Neural progenitor cell (in vitro differentiated cells): ENCODE measurements at places on chromosomes 12 and 14.

DNA sequence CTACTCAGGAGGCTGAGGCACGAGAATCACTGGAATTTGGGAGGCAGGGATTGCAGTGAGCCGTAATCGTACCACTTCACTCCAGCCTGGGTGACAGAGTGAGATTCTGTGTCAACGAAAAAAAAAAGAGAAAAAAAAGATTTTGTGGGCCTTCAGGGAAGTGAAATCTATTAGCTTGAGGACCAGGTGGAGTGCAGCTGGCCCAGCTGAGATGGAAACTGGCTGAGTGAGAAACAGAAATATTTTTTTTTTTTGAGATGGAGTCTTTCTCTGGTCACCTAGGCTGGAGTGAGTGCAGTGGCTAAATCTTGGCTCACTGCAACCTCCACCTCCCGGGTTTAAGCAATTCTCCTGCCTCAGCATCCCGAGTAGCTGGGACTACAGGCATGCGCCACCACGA is 2.3 kb upstream of the CLEC4C start:
- no peak overlapping the region for H3K27ac ChIP-seq
- H3K27me3 ChIP-seq, result no peaks in the 10 kb centered on the region
- no peaks in the 10 kb centered on the region for H3K4me1 ChIP-seq
- no peak overlapping the region for H3K4me3 ChIP-seq
- H3K36me3 ChIP-seq, result no peaks in the 10 kb centered on the region

GRCh38 chr14:97251491-97252155 is 454.4 kb downstream of the VRK1 start:
- no peak overlapping the region for H3K27ac ChIP-seq

DNA sequence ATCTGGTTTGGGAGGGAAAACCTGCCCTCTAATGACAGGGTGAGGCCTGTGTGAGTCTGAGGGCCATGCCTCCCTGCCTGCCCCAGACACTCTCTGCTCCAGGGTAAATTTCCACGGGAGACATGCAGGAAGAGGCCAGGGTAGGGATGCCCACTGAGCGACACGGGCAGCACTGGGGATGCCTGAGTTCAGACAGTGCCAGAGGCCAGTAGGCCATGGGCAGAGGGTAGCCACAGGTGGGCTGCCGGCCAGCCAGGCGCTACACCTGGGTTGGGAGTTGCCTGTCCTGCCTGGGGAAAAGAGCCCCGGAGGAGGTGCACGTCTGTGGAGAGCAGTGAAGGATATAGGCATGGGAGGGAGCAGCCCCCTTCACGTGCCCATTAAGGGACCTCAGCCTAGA is 3.6 kb downstream of the SERPINA12 start:
- H3K27me3 ChIP-seq, result no peaks in the 10 kb centered on the region
- no peak overlapping the region for H3K4me3 ChIP-seq
- DNase-seq, result no peak
- no peak overlapping the region for H3K27ac ChIP-seq
- H3K36me3 ChIP-seq, result no peaks in the 10 kb centered on the region

DNA sequence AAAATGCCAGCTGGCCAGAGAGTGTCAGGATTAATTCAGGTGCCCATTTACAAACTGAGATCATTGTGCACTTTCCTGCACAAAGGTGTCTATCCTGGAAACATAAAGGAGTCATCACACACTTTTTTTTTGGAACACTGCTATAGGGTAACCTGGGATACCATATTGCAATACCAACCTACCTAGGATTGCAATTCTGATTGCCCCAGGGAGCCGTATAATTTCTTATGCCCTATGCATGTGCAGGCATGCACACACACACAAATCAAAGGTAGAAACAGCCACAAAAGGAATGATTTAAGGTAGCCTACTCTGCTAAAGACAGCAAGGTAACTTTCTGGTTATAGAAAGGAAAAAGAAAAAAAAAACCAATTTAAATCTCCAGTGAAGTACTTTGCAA is 285.3 kb upstream of the KITLG start:
- H3K27me3 ChIP-seq, result no peaks in the 10 kb centered on the region
- no peak overlapping the region for H3K27ac ChIP-seq
- H3K4me3 ChIP-seq, result no peak overlapping the region
- H3K36me3 ChIP-seq, result no peaks in the 10 kb centered on the region
- no peak for DNase-seq
